ENCODE measurements at places on chromosomes 2 and 18.

GRCh38 chr2:133166031-133166430, 402.2 kb downstream of the NCKAP5 start:
- DNase-seq, result no peak

DNA sequence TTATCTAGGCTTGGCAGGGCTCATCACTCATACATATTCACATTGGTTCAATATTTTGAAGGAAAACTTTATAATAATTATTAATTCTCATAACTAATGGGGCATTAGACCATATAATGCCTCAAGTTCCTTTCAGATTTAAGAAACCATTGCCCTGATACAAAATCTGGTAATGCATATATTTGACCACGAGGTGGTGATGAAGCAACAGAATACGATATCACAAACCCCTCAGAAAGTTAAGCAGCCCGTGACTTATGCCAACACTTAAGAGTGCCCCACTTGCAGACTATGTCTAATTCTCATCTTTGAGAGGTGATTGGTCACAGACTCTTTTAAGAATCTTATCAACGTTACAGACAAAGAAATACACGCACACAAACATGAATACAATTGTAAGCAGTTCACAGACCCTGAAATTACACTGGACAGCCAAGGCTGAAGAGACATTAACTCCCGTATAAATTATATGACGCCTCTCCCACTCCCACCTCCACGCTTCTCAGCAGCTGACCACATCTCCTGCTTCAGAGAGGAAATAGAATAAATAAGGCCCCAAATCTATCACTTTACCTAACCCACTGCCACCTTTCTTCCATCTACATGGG, 20.7 kb upstream of the DNAH6 start:
- DNase-seq, result no peak

DNA sequence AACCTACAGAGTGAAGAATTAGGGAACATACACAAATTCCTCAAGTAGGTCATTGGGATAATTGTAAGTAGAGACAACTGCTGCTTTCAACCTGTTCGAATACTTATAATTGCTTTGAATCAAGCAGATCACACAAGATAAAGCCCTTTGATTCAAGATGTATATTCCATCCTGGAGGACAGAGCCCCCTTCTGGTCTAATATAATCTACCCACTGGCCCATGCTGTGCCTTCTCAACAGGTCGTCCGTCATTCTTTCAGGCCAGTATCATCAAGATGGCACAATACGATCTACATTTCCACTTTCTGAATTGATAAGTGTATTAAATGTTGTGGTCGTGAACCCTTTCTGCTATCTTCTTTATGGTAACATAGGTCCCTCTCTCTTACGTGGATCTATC, 387.0 kb upstream of the CDH19 start:
- DNase-seq, result no peak

- no peak for DNase-seq
These were observed 55.4 kb upstream of the RMP24 start for GRCh38 chr18:35917043-35917442.

DNA sequence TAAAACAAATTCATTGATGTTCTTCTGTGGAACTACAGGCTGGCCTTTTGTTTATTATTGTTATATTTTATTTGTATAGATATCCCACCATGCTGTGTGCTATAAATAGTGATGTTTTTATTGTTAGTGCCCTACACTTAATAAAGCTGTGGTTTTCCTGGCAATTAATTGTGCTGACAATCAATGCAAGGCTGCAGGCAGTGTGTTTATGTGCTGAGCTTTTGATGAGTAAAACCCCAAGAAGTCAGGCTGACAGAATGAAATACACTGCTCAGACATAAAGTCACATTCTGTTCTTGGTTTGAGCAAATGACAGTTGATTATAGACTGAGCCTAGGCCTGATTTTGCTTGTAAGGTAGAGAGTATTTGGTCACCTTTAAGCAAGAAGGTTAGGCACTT, 362.7 kb downstream of the CPS1 start:
- no peak for DNase-seq

DNA sequence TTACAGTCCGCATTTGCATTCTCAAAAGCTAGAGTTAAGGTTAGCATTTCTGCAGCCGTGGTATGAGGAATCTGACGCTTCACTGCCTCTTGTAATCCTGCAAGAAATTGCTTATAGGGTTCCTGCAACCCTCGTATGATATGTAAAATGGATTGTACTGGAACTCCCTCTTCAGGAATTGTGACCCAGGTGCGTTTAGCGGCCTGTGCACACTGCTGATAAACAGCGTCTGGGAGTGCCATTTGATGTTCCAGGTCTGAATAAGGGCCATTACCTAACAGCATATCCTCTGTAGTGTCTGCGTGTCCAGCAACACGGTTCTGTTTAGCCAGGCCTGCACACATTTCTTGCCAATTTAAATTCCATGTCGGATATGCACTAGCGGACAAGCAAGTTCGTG, 42.5 kb downstream of the CXCR4 start:
- no peak for DNase-seq

GRCh38 chr2:45458909-45459563, 152.0 kb downstream of the SRBD1 start:
- no peak for DNase-seq

DNA sequence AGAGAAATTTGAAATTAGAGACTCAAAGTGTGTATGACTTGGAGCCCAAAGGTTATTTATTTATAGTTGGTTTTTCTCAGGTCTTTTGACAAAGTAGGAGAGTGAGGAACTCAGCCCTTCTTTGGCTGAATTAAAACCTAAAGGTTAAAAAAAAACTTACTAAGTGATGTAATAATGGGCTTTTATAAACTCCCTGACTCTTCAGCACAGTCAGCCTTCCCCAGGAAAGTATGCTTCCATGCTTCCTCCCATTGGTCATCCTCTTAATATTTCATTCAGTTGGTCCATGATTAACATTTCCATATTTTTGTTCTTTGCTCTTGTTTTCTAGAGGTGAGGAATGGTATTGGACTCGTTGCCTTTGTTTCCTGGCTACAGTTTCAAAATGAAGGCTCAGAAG, 7.2 kb downstream of the ARPC2 start:
- DNase-seq, result no peak

DNA sequence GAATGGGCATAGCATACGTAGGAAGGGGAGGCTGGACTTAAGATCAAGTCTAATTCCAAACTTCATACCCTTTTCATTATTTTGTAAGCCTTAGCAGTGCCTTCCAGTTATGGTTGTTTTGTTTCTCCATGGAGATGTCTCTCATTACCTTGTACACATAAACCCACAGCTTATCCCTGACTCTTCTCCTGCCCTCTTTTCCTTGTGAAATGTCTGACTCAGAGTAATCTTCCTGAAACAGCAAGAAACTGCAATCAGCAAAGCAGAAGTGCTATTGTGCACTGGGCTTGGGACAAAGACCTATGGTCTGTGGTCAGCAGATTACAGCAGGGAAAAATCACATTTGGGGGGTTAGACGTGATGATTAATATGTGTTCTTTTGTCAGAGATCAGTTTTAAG, 176.7 kb downstream of the IKZF2 start:
- no peak for DNase-seq

- DNase-seq, result no peak
These were observed 175.4 kb downstream of the ANAPC1 start for GRCh38 chr2:111708476-111709180.

DNA sequence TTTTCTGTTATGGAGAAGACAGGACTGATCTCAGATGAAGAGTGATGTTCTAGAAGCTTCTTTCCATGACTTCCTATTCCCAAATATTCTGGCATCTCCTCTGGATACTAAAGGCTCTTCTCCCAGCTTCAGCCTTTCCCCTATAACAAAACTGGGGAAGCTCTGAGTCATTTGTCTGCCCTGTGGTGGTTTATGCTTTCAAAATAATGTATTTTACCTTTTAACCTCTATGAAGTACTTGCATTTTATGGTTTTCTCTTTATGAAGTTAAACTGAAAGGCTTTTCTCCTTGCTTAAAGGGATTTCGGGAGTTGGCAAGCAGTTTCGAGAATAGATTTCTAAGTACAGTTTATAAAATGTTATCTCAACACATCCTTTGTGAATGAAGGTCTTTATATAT, 104.4 kb downstream of the TANC1 start:
- no peak for DNase-seq

DNA sequence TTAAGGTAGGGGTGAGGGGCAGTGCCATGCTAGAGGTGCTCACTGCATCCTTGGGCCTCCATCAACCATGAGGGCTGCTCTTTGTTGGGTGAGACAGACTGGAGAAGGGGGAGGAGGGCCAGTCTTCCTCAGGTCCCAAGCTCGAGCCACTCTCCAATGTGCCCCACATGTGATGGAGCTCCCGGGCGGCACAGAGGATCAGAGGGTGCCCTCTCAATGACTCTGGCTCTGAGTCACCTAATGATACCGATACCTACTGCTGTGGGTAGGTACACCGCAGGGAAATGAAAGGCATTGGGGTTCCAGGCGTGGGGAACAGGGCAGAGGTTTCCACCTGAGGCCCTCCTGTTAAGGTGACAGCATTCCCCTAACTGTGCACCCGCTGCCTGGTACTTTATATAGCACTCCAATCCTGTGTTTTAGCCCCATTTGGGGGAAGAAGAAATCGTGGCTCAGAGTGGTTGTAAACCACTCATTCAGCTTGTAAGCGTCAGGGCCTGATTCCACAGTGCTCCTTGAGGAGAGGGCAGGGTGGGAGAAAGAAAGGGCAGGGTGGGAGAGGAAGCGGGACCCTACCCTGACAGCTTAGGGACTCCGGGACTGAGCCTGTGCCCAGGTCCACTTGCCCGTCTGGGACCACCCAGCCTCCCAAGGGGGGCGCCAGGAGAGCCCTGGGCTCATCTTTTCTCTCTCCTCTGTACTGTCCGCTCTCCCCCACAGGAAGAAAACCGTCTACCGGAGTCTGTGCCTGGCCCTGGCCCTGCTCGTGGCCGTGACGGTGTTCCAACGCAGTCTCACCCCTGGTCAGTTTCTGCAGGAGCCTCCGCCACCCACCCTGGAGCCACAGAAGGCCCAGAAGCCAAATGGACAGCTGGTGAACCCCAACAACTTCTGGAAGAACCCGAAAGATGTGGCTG, 1.8 kb downstream of the B3GNT7 start:
- DNase-seq, result no peak

GRCh38 chr2:36059691-36060090, 295.9 kb upstream of the CRIM1 start:
- no peak for DNase-seq

DNA sequence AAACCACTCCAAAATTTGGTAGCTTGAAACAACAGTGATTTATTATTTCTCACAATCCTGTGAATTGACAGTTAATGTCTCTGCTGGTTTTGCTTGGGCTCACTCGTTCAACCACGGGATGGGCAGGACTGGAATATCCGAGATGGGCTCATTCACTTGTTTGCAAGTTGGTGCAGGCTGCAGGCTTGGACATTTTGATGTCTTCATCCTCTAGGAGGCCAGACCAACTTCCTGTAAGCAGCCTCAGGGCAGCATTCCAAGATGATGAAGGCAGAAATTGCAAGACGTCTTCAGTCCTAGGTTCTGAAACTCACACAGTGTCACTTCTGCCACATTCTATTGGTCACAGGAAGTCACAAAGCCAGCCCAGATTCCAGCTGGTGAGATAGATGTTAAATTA, 47.1 kb downstream of the GPR39 start:
- DNase-seq, result no peak

GRCh38 chr2:64140665-64141200, 3.5 kb downstream of the PELI1 start:
- DNase-seq, result no peak

DNA sequence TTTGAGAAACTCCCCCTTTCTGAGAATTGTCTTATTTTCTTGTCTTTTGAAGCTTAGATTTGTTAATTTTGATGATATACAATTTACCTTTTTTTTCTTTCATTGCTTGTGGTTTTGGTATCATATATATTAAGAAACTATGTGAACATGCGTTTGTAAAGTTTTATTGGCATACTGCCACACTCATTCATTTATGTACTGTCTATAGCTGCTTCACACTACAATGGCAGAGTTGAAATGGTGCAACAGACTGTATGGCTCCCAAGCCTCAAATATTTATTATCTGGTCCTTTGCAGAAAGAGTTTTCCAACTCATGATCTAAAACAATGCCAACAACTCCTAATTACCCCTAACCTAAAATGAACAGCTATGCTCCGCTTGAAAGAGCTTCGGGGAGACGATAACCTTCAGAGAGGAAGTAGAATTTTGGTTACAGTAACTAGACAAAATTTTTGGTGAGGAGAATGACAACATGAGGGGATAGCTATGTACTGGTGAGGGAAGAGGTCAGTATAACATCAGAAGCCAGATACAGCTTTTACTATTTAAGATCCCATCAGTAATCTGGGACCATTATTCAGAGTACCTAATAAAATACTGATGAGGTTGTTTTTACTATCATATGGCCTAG, 16.1 kb downstream of the PPP3R1 start:
- DNase-seq, result no peak

DNA sequence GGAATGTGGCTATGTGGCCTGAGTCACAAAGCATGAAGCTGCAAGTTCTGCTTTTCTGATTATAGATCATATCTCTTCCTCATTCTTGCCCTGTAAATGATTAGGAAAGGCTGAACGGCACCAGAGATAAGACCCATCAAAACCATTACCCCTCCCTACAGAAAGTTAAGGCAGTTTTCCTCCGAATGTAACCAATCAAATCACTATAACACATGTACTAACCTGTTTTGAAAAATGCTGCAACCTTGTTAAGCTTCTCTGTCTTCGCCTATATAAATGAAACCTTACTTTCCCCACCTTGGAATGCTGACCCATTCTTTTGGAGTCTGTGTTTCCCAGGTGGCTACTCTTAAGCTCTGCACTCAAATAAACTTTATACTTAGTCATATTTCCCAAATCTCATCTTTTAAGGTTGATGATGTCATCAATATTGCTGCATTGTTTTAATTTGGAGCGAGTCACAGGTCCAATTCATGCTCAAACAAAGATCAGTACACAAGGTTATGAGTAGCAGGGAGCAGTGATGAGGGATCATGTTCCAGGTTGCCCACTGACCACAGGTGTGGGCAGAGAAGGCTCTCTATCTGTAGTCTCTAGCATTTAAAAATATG, 662.3 kb downstream of the IRS1 start:
- DNase-seq, result no peak

DNA sequence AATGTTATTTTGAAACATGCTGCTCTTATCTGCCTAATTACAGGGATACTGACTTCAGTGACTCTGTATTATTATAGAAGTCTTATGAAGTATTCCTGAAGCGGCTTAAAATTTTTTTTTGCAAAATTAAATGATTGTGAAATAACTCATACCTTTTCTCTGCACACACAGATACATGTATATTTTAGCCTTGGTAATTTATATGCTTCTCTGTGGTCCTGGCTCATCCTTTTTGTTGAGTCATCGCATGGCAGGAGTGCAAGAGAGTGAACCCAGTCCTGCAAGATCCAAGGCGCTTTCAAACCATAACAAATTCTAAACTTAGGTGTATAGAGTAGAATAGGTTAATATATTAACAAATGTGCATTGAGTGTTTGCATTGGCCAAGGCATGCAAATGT, 8.6 kb downstream of the CCNT2 start:
- DNase-seq, result no peak
